ENCODE measurements at places on chromosomes 2 and 18.
A peak's percentile ranks its signal among the peaks of the same experiment; 100 is the strongest.

DNA sequence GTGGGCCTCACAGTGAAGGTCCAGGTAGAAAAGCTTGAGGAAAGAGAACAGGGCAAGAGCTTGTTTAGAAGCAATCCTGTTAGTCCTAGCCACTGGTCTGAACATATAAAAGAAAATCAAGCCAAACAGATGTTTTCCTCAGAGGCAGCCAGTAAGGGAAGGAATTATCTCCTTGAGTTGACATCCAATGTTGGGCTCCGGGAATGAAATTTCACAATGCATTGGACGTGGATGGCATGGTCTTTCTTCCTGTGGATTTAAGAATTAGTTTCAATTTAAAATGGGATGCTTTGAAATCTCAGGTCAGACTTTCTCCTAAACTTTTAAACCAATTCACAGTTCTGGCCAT, 92.1 kb downstream of the ACKR3 start:
- DNase-seq = no peak
- no peaks in the 10 kb centered on the region for H3K36me3 ChIP-seq
- no peak overlapping the region for H3K27ac ChIP-seq
- no peaks in the 10 kb centered on the region for H3K4me1 ChIP-seq
- no peak overlapping the region for H3K4me3 ChIP-seq

- DNase-seq = no peak
- no peak overlapping the region for H3K4me3 ChIP-seq
- H3K27ac ChIP-seq = no peak overlapping the region
Measured at GRCh38 chr2:236165842-236166795, 2.1 kb downstream of the GBX2 start.

GRCh38 chr2:199136242-199136641, 321.5 kb downstream of the SATB2 start:
- no peaks in the 10 kb centered on the region for H3K27me3 ChIP-seq
- no peaks in the 10 kb centered on the region for H3K36me3 ChIP-seq
- H3K4me3 ChIP-seq = no peak overlapping the region
- no peak overlapping the region for H3K27ac ChIP-seq
- no peaks in the 10 kb centered on the region for H3K4me1 ChIP-seq

GRCh38 chr2:67453310-67453709, 56.2 kb downstream of the ETAA1 start:
- H3K4me1 ChIP-seq = no peaks in the 10 kb centered on the region
- no peak overlapping the region for H3K4me3 ChIP-seq
- no peaks in the 10 kb centered on the region for H3K27me3 ChIP-seq
- H3K27ac ChIP-seq = no peak overlapping the region
- no peaks in the 10 kb centered on the region for H3K36me3 ChIP-seq

GRCh38 chr18:53819671-53820070, 404.8 kb downstream of the MBD2 start:
- no peak overlapping the region for H3K27ac ChIP-seq
- no peaks in the 10 kb centered on the region for H3K36me3 ChIP-seq
- no peaks in the 10 kb centered on the region for H3K4me1 ChIP-seq
- H3K4me3 ChIP-seq = no peak overlapping the region

DNA sequence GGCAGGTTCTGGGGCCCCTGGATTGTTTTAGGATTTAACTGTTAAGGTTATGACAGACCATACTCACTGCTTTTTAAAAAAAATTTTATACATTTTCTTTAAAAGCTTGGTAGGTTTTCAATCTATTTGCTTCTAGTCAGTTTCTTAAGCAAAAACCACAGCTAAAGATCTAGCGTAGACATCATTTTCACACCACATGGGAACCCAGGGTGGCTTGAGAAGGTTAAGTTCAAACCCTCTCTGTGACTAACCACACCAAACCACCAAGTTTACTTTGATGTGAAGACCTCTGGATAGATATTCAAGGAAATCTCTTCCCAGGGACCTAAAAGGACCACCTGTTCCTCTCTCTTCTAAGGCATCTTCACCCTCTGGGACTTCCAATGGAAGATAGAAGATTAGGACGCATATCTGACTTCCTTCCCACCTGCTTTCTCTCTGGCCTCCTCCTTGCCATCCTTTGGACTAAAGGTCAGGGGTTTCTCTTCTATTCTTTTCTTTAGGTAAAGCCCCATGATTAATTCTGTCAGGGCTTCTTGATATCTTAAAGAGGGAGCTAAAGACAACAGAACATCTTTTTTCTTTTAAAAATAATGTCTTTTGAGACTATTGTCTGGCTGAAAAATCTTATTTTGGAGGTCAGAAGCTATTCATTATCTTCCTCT, 32.3 kb downstream of the FOSL2 start:
- H3K4me3 ChIP-seq = no peak overlapping the region
- no peak for DNase-seq
- H3K4me1 ChIP-seq = peaks cover 7% of the 10 kb centered on the region
- no peaks in the 10 kb centered on the region for H3K27me3 ChIP-seq
- no peaks in the 10 kb centered on the region for H3K36me3 ChIP-seq

GRCh38 chr2:30233271-30234009, 2.1 kb downstream of the LBH start:
- H3K27me3 ChIP-seq = no peaks in the 10 kb centered on the region
- peaks cover 55% of the 10 kb centered on the region for H3K4me1 ChIP-seq
- DNase-seq = no peak
- peak overlapping the region; percentile 93 for H3K4me3 ChIP-seq
- peaks cover 47% of the 10 kb centered on the region for H3K36me3 ChIP-seq

All from B cell (primary cell).